ENCODE measurements at places on chromosomes 6 and 20. TPM values are rescaled to one million over a fixed set of nuclear protein-coding genes. Genes with fewer than 3 reads are reported as not detected.

RAD21L1 gene
- not detected for total RNA-seq

C20orf202 gene
- total RNA-seq = 0.13 TPM

CALHM4 gene
- not detected for total RNA-seq

GRCh38 chr6:165826487-165827189, 163.6 kb upstream of the PDE10A start:
- DNase-seq = no peak

DNA sequence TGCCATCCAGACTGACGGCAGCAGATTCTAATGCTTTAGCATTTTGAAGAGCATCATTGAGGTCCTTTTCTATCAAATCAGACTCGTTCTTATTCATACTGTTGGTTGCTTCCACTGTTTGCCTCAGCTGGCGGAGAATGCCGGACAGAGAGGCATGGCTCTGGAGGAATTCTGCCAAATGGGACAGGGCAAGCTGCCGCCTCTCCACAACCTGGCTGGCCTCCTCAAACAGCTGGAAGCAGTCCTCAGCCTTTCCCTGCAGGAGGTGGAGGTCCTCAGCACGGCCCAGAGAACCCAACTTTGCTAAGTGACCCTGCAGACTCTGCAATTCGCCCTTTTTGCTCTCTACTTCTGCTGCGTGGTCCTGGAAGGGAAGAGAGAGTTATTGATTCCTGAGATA, 220.5 kb downstream of the SYNE1 start:
- no peak for DNase-seq

DNA sequence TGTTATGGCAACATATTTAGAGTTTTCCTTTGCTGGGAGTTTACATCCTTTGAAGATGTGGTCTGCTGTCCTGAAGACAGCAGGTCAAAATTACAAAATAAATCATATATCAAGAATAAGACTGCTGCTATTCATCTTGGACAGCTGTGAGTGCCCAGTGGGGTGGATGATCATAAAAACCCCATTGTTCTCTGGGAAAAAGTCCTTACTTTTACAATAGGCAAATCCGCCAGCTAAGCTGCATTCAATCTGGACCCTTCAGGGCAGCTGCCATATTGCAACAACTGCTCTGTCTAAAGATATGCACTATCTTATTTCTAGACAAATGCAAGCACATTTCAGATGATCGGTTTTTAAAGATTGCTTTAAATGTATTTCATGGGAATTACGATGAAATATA, 19.4 kb downstream of the CASS4 start:
- DNase-seq = no peak

- no peak for DNase-seq
Observed at GRCh38 chr20:4160761-4161305, 145.5 kb upstream of the RNF24 start.

GRCh38 chr20:52060794-52061714, 130.5 kb downstream of the ZFP64 start:
- no peak for DNase-seq

- DNase-seq = no peak
Observed at GRCh38 chr6:168558686-168559085, 117.7 kb downstream of the SMOC2 start.

DNA sequence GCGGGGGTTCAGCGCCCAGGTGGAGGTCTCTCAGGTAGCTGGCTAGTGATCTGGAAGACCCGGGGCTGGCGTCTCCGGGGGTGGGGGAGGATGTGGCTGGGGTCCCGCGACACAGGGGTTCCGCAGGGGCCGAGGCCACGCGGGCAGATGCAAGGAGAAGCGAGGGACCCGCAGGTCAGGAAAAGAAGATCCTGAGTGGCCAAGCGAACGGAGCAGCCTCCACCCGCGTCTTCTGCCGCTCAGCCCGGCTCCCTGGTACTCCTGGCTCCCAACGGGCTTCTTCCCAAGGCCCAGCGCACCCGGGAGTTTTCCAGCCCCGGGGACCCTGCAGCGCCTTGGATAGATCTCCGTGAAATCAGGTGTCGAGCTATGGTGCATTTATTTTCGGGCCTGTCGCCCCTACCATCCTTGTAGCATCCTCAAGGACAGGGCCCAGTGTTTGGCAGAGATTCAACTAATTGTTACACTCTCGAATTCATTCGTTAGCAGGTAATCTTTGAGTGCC, 682 bp upstream of the CHD6 start:
- DNase-seq = no peak

- no peak for DNase-seq
Observed at GRCh38 chr6:150741633-150742200, 123.8 kb upstream of the MTHFD1L start.

GRCh38 chr6:117605169-117605826, 3.0 kb upstream of the GOPC start:
- DNase-seq = no peak

DNA sequence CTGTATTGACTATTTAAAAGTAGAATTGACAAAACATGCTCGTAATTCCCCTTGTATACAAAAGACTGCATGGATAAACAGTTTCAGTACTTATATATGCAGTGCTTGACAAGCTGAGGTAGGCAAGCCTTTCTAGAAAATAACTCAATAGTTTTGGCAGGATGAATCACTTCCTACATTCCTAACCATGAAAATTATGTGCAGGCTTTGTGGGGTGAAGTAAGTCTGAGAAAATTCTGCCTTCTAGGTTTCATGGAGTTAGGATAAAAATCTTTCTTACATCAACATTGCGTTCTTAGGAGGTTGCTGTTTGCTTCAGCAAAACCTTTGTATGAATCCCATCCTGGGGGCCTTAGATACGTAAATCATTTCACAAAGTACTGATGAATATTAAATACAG, 801.4 kb upstream of the EYS start:
- no peak for DNase-seq

- no peak for DNase-seq
Observed at GRCh38 chr6:181049-181654, 111.1 kb upstream of the DUSP22 start.

- DNase-seq = no peak
Observed at GRCh38 chr6:122028933-122029522, 370.4 kb upstream of the HSF2 start.

DNA sequence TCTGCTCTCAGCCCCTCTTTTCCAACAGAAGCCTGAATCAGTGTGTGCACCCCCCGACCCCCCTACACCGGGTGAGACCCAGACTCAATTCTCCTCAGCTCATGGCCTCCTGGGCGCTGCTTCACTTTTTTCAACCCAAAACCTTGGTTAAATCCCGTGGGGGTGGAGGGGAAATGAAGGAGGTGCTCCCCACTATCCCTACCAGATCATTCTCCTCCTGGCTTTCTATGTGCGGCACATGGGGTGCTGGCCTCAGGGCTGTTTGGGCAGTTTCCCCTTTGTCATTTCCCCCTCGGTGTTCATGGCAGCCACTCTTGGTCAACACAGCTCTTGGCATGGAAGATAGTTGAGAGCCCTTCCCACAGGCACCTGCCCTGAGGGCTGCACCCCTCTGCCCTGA, 4.6 kb downstream of the CST4 start:
- peak; percentile 50 for DNase-seq

GRCh38 chr6:44261581-44261980, 3.8 kb downstream of the NFKBIE start:
- DNase-seq = no peak

DNA sequence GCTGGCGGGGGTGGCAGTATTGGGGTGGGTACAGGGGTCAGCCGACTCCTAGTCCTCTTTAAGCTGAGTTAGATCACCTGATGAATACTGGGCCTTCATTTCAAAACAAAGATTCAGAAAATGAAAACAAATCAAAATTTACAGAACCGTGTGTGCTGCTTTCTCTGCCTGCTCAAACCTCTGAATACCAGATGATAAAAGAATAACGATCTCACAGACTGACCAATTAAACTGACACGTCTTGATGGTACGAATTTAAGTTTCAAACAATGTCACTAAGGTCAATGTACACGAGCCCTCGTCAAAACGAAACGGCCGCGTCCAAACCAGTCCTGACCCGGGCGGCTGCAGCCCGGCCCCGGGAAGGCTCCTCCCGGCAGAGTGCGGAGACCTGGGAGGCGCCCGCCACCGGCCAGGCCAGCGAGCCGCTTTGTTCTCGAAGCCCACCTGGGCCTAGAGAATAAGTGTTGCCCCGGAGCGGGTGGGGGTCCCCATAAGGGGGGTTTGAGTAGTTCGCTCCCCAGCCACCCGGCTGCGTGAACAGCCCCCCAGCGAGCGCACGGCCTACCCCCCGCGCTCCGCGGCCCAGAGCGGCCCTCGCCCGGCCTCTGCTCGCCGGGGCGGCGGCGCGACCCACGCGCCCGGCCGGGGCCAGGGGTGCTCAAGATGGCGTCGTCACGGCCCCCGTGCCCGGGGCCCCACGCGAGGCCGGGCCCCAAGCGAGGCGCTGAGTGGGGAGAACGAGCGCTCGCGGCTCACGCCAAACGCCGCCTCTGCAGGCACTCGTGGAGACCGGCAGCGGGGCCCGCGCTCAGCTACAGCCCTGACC, 728 bp downstream of the PSMA7 start:
- DNase-seq = no peak

GRCh38 chr6:162372106-162372505, 355.5 kb downstream of the PRKN start:
- no peak for DNase-seq

- DNase-seq = no peak
Observed at GRCh38 chr6:154308986-154309385, 47.6 kb downstream of the IPCEF1 start.

GRCh38 chr20:23874747-23875146, 4.8 kb downstream of the CST5 start:
- no peak for DNase-seq

- DNase-seq = no peak
Observed at GRCh38 chr6:127090051-127090450, 28.4 kb upstream of the RSPO3 start.

DNA sequence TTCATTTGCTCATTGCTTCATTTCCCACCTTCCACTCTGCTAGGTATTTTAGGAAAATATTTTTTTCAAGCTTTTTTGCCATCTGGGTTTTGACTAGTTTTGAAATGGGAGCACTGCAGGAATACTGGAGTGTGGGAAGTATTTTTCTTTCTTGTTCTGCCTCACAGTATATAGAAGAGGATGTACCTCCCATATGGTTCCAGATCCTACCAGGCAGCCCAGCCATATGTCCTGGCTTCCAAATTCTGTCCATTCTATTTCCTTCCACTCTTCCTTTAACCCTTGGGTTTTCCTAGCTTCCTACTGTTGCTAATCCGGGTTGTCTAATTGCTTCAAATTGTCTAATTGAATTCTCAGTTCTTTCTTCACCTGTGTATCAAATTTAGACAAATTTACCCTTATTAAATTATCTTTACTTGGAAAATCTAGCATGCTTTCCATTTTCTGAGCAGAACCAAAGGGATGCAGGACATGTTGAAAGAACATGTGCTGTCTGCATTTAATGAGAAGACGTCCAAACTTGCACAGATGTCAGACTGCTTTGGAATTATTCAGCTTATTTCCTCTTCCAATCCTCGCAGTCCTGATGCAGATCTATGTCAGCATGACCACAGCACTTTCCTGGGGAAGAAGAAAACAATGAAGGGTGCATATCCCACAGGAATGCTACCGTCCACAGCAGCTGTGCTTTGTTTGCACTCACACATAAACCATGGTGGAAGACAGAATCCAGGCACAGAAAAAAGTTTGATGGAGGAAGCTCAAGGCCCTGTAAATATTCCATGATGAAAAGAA, 1273.9 kb upstream of the MAP3K7 start:
- no peak for DNase-seq

- DNase-seq = no peak
Observed at GRCh38 chr20:11103866-11104265, 430.1 kb upstream of the JAG1 start.

DNA sequence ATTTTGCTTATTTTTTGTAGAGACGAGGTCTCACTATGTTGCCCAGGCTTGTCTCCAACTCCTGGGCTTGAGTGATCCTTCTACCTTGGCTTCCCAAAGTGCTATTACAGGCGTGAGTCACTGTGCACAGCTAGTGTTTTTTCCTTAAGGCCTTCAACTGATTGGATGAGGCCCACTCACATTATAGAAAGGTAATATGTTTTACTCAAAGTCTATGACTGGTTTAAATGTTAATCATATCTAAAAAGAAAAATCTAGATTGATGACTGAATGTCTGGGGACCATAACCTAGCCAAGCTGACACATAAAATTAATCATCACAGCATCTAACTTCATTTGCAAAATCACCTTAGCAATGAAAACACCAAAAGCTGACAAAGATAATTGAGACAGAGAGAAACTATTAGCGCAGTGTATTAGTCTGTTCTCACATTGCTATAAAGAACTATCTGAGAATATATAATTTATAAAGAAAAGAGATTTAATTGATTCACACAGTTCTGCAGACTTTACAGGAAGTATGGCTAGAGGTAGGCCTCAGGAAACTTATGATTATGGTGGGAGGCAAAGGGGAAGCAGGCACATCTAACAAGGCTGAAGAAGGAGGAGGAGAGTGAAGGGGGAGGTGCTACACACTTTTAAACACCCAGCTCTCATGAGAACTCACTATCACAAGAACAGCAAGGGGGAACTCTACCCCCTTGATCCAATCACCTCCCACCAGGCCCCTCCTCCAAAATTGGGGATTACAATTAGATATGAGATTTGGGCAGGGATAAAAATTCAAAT, 66.8 kb upstream of the ARHGAP18 start:
- DNase-seq = no peak

DNA sequence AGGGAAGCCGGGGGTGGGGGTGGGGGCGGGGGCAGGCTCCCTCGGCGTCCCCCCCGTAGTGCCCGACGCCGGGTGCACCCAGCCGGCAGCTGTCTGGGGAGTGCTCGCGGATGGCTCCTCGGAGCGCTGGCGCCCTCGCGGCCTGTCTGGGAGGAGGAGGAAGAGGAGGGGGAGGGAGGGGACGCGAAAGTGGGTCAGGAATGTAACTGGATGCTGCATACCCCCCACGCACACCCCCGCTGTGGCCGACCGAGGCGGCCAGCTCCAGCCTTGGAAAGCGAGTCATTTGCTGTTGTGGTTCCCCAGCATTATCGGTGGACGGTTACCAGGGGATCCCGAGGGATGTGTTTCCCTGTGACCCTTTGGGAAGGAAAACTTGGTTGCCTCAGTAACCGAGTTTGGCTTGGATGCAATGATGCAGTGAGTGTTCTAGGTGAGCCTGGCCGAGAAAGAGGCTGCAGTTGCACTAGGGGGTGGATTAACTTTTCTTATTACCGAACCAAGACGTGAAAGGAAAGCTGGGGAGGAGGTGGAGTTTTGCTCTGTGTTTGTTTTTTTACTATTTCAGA, 55.2 kb upstream of the RREB1 start:
- DNase-seq = no peak

DNA sequence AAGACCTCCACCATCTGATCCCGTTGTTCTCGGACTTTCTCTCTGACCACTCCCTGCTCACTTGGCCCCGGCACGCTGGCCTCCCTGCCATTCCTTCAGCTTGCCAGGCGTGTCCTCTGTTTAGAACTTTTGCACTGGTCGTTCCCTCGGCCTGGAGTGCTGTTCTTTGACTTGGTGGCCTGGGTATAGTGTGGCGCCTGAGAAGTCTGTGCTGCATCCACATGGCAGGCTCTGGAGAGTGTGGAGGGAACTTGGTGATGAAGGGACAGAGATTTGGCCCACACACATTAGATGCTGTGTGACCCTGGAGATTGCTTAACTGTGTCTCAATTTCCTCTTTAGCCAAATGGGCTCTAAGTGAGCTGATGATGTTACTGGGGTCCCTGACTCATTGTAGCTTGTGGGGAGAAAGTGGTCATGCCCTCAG, 13.0 kb upstream of the TGM2 start:
- DNase-seq = peak; percentile 59

Measured in cardiac septum (tissue), 1 donor.